ENCODE measurements at places on chromosomes 2 and 18.

DNA sequence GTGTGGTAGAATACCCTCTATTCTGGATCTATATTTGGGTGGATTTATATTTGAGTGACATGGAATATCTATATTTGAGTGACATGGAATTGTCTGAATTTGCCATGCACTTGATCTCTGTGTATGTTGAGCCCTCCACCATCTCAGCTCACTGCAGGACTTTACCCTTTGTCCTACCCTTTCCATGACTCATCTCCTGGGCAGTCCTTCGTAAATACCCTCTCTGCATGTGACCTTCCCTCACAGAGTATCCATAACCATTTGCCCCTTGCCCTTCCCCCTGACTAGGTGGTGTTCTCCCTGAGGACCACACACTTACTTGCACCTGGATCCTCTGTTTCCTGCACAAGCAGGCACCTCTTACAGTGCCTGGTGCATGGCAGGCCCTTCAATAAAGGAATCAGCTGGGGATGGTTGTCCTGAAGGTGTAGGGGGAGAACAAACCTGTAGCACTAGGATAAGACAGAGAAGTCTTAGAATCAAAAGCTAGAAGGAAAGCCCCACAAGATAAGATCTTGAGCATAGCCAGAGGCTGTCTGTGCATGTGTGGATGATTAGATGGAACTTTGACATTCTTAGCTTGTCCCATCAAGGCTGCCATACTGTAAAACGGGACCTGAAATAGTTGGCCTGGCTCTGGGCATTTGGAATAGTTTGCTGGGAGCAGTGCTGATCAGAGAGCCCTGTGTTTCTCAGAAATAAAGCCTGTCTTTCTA, 230.4 kb downstream of the FHOD3 start:
- no peak for DNase-seq

DNA sequence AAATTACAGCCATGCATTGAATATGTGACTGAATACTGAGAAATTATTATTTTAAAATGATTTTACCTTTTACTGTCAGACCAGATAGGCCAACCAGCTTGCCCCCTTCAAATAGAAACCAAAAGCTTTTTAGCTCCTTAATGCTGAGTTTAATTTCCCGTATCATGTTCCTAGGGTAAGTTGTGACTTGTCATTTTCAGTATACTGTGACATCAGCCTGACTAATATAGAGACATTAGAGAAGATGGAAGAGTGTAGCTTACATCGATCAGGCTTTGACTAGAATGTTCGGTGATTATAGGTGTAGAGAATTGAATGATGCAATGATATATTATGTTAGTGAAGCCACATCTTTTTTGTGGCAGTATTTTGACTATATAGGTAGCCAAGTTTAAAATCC, 50.6 kb upstream of the ZEB2 start:
- no peak for DNase-seq

DNA sequence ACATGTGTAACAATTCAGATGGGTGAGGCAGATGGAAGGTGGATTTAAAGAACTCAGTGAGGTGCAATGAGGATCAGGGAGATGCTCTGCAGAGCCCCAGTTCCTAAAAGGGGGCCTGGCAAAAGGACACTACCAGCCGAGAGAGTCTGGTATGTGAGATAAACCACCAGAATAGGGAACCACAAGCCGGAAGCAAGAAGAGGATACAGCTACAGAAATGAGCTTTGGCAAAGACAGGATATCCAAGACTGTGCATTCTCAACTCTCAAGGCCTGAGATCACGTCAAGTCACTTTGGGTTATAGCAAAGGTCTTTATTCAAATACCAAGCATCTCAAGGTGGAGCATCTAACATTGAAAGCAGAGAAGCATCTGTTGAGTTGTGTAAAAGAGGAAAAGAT, 293.5 kb downstream of the ARHGAP15 start:
- no peak for DNase-seq

DNA sequence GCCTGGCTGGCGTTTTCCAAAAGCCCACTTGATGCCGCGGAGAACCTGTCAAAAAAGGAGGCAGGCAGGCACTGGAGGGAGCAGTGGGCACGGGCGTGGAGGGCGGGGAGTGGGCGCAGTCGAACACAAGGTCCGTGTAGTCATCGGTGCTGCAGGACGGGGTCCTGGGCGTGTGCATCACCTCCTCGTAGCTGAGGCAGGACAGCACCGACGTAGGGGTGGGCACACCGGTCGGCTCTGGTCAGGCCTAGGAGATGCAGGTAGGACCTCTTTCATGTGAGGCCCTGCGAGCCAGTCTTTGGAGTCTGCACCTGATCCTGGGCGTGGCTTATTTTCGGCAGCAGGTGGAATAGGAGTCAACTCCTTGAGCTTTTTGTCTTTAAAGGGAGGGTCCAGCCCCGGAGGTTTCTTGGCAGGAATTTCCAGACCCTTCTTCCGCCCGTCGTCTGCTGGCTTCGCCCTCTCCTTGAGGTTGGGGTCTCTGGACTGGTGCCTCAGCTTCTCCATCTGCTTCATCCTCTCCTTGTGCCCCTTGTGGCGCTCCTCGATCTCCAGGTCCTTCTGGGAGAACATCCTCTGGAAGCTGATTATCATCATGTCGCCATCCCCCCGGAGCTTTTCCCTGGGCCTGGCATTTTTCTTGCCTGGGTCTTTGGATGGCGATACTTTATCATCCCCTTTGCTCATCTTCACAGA, 892.5 kb upstream of the LRRTM1 start:
- DNase-seq: no peak

DNA sequence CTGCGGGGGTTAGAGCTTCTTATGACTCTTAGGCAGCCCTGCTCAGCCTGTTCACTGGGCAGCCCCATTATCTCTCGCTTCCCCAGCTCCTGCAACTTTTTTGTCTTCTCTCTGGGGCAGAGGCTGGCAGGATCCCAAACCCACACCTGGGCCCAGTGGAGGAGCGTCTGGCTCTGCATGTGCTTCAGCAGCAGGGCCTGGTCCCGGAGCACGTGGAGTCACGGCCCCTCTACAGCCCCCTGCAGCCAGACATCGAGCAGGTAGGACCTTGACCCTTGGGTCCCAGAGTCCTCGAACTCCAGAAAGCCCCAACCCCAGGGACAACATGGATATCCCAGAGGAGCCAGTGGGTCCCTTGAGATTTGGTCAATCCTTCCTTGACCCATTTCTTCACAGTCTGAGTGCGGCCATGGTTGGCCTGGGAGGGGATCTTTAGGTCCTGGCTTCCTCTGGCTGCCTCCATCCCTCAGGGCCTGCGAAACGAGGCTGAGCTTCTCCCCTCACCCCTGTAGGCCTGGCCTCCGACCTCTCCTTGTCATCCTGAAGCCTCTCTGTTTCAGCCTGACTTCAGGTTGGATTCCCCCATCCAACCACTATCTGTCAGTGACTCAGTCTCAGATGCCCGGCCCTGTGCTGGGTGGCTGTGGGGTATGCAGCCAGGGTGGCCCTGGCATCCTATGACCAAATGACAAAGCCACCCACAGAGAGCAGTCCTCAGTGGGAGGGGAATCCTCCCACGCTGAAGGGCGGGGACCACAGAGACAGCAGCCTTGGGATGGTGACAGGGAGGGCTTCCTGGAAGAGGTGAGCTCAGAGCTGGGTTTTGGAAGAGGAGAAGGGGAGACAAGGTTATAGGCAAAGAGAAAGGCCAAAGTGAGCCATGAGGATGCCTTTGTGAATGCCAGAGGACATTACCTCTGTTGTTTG, 214.2 kb downstream of the DYSF start:
- DNase-seq: no peak

DNA sequence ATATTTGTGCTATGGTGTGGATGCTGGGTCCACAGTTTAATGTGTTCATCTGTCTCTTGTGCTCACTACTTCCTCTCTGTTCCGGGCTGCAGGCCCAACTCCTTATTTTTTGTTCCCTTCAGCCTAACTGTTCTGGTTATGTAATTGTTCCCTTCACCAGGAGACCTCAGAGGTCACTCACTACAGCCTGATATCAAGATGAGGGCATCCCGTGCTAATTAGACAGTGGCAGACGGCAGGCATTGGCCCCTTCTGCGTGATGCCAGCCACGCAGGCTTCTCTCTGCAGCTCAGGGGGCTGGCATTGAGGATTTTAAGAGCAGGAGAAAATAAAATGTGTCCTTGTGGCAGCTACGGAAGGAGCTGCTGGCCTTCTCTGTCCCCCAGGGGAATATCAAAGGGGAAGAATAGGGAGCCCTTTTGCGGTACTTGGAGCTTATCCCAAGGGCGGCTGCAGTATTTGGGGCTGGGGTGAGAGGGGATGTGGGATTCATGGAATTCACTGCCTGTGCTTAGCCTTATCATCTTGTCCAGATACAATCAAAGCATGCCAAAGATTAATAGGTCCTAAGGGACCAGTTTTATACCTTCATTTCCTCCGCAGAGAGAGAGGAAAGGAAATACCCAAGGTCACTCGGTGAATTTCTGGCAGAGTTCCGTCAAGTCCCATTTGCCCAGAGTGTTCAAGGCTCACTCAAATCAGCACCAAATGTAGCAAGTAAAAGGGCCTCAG, 53.3 kb upstream of the TRIB2 start:
- no peak for DNase-seq

DNA sequence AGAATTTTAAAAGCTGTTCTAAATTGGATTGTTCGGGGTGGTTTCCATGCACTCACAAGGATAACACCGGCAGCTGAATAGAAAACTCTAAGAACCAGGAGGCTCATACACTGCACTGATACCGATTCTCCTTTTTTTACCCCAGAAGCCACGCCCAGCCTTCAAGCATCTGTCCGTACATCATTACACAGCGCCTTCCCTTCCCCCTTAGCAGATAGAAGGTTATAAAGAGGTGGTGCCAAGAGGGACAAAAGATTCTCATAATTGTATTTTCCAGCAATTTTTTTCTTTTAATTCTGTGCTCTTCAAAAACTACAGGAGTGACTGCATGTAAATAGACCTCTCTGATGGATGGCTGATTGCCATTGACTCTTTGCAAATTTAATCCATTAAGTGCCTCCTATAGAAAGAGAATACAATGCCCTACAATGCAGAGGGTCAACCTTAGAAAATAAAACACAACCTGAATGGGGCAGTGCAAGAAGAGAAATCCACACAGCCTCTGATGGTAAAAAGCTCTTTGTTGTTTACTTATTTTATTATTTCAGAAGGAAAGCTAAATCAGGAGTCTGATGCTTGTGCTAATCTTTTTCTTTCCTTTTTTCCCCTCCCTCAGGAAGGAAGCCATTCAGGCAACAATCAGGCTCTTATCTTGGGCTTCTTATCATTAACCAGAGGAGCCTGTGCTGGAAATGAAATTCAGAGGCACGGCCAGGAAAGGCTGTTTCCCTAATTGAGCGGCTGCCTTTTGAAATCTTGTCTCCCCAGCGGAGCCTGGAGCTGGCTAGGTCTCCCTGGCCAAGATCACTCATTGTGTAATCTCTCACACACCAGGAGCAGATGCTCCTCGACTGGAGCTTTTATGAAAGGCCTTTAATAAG, 198.9 kb upstream of the NABP1 start:
- DNase-seq: no peak

- no peak for DNase-seq
Measured at GRCh38 chr18:79878741-79879378, 72.6 kb downstream of the SLC66A2 start.

GRCh38 chr2:24328010-24328409, 32.3 kb downstream of the ITSN2 start:
- no peak for DNase-seq

GRCh38 chr2:54838585-54839035, 115.1 kb downstream of the EML6 start:
- DNase-seq: peak; percentile 25

DNA sequence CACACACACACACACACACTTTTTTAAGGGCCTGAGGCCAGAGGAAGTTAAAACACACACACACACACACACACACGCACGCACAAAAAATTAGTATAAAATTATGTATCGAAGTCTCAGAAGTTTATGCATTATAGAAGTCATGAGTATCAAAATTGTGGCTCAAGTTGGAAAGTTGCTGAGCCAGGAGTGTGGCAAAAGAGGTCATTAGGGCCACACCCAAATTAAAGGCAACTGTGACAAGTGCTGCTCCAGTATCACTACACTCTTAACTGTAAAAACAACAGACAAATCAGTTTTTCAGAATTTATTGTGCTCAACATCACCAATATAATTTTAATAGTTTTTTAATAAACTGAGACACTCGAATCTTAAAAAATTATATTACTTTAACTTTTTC, 36.9 kb downstream of the YWHAQ start:
- no peak for DNase-seq

GRCh38 chr2:19480673-19481072, 122.2 kb upstream of the OSR1 start:
- no peak for DNase-seq

GRCh38 chr2:104849618-104850141, 4.2 kb upstream of the POU3F3 start:
- DNase-seq: no peak

Measured in stimulated activated CD8-positive, alpha-beta memory T cell treated with anti-CD3 and anti-CD28 coated beads, Interleukin-7, amount 100 ng/mL, for 48 hours (primary cell).